ENCODE measurements at places on chromosomes 2 and 18.

DNA sequence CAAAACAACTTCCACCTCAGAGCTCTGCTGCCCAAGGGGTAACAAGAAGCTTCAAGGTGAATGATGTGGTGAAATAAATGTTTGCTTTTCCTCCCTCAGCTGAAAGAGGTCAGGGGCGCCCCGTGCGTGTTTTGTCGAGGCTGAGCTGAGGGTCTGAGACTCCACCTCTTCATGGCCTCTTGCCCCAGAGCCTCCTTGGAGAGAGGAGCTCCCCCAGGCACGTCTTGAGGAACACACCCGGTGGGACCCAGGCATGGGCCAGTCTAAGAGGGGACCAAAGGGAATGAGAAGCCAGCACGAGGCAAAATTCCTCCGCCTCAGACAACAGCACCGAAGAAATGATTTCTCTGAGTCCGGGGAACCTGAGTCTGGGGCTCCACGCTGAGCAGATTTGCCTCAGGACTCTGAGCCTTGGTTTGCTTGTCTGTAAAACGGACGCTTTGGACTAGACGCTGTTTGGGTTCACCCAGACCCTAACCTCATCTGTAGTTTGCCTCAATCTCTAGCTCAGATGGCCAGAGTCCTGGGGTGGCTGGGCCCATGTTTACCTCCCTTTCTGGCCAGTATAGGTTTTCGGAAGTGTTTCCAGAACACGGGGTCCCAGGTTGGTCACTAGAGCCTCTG, 56.4 kb upstream of the ODC1 start:
- DNase-seq = no peak

DNA sequence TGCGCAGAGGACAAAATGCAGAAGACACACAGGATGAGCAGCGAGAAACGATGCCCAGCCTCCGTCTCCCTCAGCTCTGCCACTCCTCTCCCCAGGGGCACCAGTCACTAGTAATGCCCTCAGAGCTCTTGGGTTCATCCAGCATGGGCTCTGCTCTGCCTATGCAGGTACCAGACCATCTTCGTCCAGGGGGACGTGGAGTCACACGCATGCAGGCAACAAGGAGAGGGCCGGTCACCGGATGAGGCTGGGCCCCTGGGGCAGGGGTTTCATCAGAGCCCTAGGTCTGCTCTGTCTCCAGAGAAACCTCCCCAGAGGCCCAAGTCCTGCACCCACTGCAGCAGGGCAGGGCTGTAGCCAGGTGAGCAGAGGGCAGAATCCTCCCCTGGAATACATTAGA, 23.9 kb downstream of the RAB31 start:
- no peak for DNase-seq

DNA sequence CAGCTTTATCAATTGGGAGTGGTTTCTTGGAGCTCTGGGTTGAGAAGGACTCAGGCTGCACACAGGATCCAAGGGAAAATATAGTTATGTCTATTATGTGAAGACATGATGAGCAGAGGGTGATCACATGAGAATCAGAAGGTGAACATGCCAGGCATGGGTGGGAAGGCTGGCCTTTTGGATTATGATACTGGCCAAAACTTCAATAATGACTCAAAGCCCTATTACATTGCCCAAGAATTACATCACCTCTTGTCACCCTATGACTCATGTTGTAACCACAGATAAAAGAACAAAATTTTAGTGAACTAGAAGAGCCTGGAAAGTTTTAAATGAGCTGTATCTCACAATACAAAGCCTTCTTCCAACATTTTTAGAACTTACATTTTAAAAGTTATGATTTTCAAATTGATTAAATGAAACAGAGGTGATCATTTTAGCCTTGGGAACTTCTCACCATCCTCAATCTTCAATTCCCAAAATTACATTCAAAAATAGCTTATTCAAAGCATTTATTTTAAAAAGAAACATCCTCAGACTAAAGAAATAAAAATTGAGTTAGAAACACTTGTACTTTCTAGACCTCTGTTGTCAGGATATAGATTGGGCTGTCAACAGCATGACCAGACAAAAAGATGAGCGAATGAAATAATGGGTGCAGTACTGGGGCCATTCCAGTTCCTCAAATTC, 428.3 kb downstream of the MBD2 start:
- no peak for DNase-seq

DNA sequence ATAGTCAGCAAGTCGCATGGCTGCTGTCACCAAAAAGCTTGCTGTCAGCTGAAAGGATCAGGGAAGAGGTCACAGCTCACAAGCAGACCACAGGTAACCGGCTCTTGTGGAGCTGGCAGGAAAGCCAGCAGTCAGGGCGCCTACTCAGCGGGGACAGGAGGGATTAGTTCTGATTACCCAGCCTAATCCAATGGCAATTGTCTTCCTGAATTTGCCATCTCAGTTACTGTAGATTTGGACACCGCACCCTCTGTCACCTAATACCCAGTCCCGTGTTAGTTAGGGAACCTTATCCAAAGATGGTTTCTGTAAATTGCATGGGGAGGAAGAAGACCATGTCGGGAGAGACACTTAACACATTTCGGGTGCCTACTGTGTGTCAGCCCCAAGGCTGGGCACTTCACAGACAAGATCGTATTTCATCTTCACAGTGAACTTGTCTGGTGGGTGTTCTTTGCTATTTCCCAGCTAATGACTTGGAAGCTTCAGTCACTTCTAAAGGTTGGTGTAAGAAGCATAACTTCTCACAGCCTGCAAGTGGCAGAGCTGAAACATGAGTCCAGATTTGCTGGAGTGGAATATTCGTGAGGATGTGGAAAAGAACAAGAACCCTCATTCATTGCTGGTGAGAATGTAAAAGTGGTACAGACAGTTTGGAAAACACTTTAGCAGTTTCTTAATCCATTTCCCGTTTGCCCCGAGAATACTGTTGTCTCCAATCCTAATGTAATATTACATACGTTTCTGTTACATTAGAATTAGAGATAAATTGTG, 9.9 kb downstream of the ALPK2 start:
- no peak for DNase-seq

- no peak for DNase-seq
Measured at GRCh38 chr2:149586063-149586462, 1.5 kb downstream of the MMADHC start.

DNA sequence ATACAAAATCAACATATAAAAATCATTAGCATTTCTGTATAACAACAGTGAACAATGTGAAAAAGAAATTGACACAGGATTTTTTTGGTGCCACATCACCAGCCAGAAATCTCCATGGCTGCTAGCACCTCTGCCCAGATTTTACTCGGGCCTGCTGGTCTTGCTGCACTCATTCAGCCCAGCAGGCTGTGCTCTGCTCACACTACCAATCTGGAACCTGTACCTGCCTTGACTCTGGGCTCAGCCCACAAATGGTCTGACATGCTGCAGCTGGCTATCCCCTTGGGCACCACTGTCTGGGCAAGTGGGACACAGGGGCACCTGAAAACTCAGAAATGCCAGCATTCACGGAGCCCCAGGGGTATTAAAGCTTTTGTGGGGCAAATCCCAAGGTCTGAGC, 392.5 kb upstream of the NRXN1 start:
- DNase-seq = no peak

GRCh38 chr2:118812552-118812951, 34.9 kb downstream of the EN1 start:
- DNase-seq = no peak

DNA sequence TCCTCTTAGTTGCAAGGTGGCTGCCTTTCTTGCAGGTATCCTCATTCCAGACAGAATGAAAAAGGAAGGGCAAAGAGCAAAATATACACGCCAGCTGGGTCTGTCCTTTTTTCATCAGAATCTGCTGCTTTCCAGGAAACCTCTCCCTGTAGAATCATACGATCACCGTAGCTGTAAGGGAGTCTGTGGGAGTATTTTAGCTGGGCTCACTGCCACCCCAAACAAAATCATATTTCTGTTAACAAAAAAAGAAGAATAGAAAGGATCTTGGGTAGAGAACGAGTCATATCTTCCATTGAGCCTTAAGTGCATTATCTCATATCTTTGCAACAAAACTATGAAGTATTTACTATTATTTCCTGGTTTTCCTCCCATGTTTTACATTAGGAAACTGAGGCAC, 15.0 kb upstream of the TANC1 start:
- no peak for DNase-seq

GRCh38 chr2:112582314-112582746, 2.1 kb upstream of the CHCHD5 start:
- no peak for DNase-seq

DNA sequence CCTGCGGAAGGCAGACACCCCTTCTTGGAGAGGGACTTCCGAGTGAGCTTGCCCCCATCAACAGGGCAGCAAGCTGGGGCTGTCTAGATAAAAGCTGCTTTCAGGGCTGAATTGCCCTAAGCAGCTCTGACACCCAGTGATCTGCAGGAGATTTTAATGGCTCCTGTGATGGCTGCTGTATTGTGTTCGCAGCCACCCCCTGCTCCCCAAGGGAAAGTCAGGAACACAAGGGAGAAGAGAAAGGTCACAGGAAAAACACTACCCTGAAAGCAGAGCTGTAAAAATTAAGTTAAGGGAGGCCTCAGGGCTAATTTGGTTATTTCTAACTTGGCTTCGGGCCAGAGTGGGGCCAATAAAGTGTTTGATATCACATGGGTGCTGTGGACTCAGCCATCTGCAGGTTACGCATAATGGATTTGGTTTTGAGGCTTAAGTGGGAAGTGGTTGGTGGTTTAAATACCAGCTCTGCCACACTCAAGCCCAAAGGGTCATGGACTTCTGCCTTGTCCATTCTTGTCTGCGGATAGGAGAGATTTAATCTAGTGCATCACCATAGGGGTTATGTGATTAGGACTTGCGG, 147.6 kb downstream of the CLIP4 start:
- no peak for DNase-seq

DNA sequence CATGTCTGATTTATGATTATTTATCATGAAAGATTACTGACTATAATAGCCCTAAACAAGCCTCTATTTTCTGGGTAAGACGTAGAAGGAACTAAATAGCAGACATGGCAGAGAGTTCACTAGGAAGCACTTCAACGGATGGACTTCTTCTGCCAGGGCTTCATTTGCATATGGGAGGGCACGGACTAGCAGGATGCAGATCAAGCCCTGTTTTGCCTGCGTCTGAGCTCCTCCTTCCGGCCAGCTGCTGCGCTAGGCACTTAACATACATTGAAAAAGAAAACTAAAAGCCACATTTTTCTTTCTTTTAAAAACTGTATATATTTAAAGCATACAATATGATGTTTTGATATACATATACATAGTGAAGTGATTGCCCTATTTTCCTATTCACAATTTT, 340.0 kb upstream of the MEX3C start:
- DNase-seq = no peak

- DNase-seq = no peak
Measured at GRCh38 chr2:86747711-86748639, 27.9 kb downstream of the RMND5A start.

DNA sequence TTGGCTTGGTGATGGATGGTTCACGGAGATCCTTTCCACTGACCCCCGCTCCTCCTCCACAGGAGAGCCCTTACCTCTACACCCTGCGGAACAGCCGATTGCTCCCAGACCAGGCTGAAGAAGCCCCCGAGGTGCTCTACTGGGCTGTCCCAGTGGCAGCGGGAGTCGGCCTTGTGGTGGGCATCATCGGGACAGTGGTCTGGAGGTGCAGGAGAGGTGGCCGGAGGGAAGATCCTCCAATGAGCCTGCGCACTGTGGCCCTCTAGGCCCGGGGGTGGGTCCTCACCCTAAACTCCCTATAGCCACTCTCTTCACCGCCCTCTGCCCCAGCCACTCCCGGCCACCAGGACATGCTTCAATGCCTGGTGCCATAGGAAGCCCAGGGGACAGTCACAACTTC, 108.8 kb upstream of the PPP1CB start:
- DNase-seq = no peak
